ENCODE measurements at places on chromosomes 5 and 9. TPM values are rescaled to one million over a fixed set of nuclear protein-coding genes. Genes with fewer than 3 reads are reported as not detected.

DNA sequence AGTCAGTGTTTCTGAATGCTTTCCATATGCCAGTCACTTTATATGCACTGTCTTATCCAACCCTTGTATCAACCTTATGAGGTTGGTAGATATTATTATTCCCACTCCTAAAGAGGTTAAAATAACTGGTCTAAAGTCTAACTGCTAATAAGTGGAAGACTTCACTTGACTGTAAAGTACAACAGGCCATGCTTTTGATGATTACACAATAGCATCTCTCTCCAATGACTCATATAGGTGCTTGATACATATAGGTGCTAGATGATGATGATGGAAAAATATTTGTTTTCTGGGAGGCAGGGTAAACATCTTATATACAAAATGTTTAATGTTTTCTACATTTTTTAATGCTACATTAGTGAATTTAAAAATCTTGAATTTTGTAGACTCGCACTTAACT, 75.9 kb upstream of the NR3C1 start:
- no peak for DNase-seq
- peaks cover 2% of the 10 kb centered on the region for H3K4me1 ChIP-seq
- no peak overlapping the region for H3K4me3 ChIP-seq
- H3K27ac ChIP-seq, result no peak overlapping the region
- H3K36me3 ChIP-seq, result no peaks in the 10 kb centered on the region

- H3K4me1 ChIP-seq, result no peaks in the 10 kb centered on the region
- no peak overlapping the region for H3K27ac ChIP-seq
- no peak for DNase-seq
Observed at GRCh38 chr5:127844581-127845021, 141.4 kb downstream of the CCDC192 start.

- H3K27me3 ChIP-seq, result peaks cover 64% of the 10 kb centered on the region
- H3K36me3 ChIP-seq, result no peaks in the 10 kb centered on the region
- no peak for DNase-seq
- H3K27ac ChIP-seq, result no peak overlapping the region
Observed at GRCh38 chr5:154470947-154471870, 6.8 kb downstream of the HAND1 start.

The SPINK7 gene
- total RNA-seq, result not detected

The TOR2A gene
- total RNA-seq, result 1.1 TPM

The GRXCR2 gene
- not detected for total RNA-seq

The NKD2 gene
- total RNA-seq, result not detected
